ENCODE measurements at places on chromosomes 16 and 17.

- peak; percentile 42 for DNase-seq
Observed at GRCh38 chr17:78356101-78356713, 3.7 kb downstream of the SOCS3 start.

GRCh38 chr17:79147746-79148506 is 73.3 kb downstream of the ENGASE start:
- no peak for DNase-seq

DNA sequence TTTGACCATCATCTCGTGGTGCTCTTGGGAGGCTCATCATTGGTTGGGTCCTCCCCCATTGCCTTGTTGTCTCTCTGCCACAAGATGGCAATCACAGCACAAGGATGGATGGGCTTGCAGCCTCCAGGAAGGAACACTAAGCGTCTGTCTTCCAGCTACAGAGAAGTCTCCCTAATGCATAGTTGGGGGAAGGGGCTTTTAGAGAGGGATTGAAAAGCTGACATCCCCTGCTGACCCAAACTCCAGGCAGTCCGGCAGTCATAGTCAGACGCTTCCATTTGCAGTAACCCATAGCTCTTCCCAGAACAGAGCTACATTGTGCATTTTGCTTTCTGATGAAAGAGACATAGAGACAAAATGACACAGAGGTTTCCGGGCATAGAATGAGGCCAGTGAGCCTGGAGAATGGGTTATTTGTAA is 111.4 kb downstream of the UTP18 start:
- no peak for DNase-seq

GRCh38 chr17:40542558-40543411 is 22.5 kb downstream of the CCR7 start:
- no peak for DNase-seq

DNA sequence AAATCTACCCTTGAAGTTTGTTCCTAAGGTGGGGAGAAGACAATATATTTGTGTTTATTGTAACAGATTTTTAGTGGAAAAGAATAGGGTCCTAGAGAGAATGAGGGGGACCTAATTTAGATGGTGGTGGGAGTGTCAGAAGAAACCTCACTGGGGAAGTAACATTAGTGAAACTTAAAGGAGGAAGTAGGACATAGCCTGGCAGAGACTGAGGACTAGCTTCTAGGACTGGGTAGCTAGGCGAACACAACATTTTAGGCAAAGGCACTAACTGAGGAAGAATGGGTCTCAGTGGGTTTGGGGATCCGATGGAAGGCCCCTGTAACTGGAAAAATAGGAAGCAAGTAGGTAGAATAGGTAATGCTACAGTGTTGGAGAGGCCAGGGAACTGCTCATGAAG is 4.2 kb upstream of the ARL2BP start:
- no peak for DNase-seq

GRCh38 chr17:31744511-31744951 is 114.5 kb downstream of the COPRS start:
- no peak for DNase-seq

DNA sequence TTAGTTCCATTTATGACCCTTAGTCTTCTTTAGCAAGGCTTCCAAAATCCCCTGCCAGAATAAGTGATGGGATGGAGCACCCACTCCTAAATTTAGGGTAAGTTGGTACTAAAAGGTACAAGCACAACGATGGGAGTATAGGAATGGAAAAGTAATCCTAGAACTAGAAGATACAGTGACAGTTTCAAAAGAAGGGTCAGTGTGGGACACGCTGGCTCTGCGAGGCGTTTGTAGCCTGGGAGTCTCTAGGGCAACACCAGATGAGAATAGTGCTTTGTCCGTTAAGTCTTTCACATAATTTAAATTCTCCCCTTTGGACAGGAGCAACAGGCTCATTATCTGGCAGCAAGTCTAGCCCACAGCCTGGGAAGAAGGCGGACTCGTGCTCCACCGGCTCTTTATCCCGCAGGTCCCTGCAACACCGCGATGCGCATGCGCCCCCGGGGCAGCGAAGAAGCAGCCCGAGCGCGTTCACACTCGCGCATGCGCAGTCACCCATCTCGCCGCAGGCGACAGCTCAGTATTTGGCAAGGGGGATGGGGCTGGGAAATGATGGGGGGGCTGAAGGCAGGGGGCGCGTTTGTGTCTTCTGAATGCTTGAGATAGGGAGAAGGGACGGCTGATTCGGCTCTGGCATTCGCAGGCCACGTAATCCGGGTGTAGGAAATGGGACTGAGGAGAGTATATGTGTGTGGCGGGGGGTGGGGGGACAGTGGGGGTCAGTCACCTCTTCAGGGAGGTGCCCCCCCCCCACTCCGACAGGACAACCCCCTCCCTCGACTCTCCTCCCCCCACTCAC is 564 bp downstream of the SPOP start:
- DNase-seq = peak; percentile 87

DNA sequence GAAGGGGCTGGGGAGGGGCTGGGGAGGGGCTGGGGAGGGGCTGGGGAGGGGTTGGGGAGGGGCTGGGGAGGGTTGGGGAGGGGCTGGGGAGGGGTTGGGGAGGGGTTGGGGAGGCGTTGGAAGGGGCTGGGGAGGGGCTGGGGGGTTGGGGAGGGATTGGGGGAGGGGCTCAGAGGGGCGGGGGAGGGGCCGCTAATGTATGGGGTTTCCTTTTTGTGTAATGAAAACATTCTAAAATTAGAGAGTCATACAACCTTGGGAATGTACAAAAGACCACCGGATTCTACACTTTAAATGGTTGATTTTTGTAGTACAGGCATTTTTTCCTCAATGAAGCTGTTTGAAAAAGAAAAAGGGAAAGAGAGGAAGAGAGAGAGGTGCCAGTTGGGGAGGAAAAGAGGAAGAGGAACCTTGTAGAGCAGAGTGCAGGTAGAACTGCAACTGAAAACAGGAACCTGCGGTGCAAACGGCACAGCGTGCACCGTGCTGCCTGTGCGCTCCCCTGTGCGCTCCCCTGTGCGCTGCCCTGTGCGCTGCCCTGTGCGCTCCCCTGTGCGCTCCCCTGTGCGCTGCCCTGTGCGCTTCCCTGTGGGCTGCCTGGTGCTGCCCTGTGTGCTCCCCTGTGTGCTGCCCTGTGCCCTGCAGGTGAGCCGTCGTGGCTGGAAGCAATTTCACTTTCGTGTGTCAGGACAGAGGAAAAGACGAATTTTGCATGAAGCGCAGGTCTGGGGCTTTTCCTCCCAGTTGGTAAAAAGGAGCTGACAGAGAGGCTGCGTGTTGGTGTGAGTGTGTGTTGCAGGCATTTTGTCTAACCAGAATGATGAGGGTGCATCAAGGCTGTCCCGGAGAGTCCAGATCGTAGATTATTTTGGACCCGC is 40.8 kb downstream of the METRNL start:
- DNase-seq = no peak

DNA sequence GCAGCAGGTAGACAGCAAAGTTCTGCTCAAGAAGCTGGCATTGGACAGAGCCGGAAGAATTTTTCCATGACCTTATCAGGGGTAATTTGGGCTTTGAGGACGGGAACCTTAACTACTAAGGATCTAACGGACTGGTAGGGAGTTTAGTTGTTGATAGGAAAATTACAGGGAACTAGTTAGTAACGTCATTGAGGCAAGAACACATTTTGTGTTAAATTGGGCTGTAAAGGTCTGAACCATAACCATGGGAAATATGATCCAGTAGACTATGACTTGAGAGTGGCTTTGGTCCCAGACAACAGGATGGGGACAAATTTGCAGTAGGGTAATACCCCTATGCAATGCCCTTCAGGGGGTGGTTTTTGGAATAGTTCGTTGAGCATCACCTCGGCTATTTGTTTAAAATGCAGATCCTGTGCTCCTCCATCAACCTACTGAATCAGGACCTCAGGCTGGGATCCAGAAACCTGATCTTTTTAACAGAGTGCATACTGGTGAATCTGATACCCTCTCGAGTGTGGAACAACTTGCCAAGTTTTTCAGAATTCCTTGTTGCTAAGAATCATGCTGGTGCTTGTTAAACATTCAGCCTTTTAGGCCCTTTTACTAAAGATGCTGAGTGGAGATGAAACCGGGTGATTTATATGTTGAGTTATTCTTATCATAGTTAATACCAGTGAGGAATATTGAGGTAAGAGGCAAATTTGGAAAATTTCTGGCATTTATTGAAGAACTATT is 255.1 kb downstream of the MAP2K6 start:
- DNase-seq = no peak

DNA sequence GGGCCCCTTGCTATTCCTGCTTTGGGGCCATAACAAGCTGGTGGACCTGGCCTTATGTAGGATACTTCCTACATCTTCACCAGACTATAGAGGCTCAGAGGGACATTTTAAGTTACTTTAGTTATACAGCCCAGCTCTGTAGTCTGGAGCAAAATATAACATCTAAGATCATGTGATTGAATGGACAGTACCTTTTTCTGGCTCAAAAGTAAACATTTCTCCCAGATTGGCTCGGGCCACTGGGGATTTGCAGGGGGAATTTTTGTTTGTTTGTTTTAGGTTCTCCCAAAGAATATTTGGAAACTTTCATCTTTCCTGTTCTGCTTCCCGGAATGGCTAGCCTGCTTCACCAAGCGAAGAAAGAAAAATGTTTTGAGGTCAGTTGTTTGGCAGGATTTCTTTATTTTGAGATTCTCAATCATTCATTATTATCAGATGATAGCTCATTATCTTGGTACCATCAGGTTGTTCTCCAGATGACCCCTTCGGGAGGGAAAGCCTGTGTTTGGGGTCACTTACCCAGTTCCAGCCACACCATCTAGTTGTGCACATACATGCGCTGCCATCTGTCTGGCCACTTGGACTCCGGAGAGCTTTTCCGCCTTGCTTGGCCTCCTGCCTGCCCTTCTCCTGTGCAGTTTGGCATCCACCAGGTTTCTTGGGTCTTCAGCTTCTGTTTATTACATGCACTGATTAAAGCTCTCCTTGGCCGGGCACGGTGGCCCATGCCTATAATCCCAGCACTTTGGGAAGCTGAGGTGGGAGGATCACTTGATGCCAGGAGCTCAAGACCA is 17.2 kb downstream of the IQCK start:
- DNase-seq = no peak

- DNase-seq = no peak
Observed at GRCh38 chr16:82626791-82627261, at the start of gene CDH13. CDH13 (plus strand) TSS chr16:82626969.

DNA sequence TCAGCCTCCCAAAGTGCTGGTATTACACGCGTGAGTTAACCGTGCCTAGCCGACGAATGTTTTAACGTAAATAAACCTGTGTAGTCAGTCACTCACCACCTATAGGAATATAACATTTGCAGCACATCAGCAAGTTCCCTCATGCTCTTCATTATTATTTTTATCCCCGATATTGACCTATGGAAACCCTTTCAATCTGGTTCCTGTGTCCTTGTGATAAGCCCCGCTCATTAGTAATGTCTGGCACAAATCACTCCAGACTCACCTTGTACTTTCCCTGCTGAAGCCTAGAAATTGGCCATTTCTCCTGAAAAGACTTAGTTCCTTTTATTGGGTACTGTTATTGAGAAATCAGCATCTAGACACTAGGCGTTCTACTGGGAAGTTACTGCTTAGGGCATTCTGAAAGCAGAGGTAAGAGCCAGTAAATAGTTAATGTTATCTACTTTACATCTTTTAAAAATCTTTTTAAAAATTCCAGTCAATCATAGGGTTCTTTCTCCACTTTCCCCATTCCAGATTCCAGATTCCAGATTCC is 1.5 kb upstream of the PHKG2 start:
- DNase-seq = no peak

- no peak for DNase-seq
Observed at GRCh38 chr16:56851671-56852400, 13.2 kb upstream of the SLC12A3 start.

GRCh38 chr17:10756619-10757018 is 26.8 kb upstream of the TMEM220 start:
- DNase-seq = no peak

GRCh38 chr16:25679511-25679910 is 12.2 kb upstream of the HS3ST4 start:
- DNase-seq = no peak

- DNase-seq = peak; percentile 40
Observed at GRCh38 chr17:46192439-46193150, 634 bp downstream of the KANSL1 start.

- no peak for DNase-seq
Observed at GRCh38 chr16:51567911-51568310, 416.8 kb upstream of the SALL1 start.

- no peak for DNase-seq
Observed at GRCh38 chr16:72789465-72789864, 258.5 kb downstream of the ZFHX3 start.

GRCh38 chr17:82300228-82300627 is 17.2 kb downstream of the CD7 start:
- no peak for DNase-seq

DNA sequence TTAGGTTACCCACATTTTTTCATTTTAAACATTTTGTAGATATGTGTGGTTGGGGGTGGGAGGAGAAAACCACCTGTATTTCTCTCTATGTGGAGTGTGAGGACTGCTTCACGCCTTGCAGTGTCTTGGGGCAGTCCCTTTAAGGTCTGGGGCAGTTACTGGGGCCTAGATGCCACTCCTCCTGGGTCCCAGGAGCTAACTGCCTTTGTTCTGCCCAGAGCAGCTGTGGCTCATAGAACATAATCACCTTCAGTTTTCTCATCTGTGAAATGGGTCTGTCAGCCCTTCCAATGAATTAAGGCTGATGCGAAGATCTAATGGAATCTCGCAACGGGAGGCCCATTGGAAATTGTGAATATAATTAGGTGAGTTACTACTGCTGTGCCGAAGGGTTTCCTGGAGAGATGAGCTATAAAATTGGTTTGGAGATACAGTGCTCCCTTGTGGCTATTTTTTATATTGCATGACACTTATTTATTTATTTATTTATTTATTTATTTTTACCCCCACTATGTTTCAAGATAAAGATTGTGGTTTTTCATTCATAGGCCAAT is 22.9 kb downstream of the DHRS7C start:
- no peak for DNase-seq

DNA sequence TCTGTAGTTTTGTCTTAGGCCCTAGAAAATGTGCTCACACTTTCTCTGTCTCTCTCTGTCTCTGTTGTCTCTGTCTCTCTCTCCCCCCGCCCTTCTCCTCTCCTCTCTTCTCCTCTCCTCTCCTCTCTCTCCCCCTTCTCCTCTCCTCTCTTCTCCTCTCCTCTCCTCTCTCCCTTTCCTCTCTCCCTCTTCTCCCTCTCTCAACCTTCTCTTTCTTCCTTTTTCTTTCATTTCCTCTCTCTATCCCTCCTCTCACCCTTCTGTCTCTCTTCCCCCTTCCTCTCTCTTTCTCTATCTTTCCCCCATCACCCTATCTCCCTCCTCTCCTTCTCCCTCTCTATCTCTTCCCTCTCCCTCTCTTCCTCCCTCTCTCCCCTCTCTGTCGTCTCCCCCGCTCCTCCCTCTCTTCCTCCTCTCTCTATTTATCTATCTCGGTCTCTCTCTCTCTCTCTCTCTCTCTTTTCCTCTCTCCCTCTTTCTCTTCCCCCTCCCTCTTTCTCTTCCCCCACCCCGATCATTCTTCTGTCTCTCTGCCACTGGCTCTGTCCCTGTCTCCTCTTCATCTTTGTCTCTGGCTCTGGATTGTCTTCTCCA is 107.2 kb upstream of the C16orf82 start:
- DNase-seq = no peak

GRCh38 chr16:50547340-50548124 is 664 bp upstream of the NKD1 start:
- DNase-seq = no peak

GRCh38 chr17:64193561-64193960 is 63.6 kb upstream of the ERN1 start:
- DNase-seq = no peak

Measured in SW 1271 (cell line).